Activated T-cell treated with anti-CD3 and anti-CD28 coated beads, Interleukin-2, amount 50 U/mL, for 72 hours (primary cell): ENCODE measurements at places on chromosomes 5 and 9.

GRCh38 chr5:136199408-136199807, 6.4 kb upstream of the SMIM32 start:
- no peak for DNase-seq

- peak; percentile 18 for DNase-seq
These were observed 280.4 kb downstream of the MEF2C start for GRCh38 chr5:88602584-88602983.

GRCh38 chr9:111443454-111443853, 40.7 kb downstream of the ECPAS start:
- DNase-seq: no peak

DNA sequence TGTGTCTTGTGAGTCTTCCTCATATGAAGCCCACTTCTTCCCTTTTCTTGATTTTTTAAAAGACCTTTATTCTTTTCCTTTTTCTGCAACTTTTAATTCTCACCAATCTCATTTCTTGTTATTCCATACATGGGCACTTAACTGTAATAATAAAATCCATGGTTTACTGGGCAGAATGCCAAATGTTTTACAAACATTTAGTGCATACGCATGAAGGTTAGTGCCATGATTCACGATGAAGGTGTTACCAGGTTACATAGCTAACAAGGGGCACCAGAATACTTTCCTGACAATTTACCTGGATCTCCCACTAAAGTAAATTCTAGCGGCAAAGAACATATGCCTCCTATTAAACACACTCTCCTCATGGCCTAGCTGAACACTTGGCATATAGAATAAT, 28.5 kb downstream of the MAN2A1 start:
- DNase-seq: no peak

DNA sequence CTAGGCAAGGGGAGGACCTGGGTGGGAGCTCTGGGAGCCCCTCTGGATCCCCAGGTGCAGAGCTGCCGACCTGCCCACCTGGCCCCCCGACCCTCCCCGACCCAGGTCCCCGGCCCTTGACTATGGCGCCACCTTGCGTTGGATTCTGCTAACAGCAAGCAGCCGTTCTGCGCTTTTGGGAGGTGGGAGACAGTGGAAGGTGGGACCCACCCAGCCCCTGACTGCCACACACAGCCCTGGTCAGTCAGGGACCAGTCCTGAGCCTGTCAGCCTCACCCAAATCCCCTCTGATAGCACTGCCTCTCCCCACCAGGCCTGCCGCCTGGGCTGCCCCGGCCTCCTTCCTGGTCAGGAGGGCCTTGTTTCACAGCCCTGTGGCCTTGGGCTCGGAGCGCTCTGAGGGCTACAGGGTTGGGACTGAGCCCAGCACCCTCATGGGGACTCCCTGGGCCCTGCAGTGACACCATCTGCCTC, 77.9 kb downstream of the HMCN2 start:
- DNase-seq: peak; percentile 50

- no peak for DNase-seq
These were observed 54.0 kb upstream of the STXBP1 start for GRCh38 chr9:127557998-127558546.

GRCh38 chr5:168132241-168132641, 159.2 kb upstream of the WWC1 start:
- DNase-seq: no peak

DNA sequence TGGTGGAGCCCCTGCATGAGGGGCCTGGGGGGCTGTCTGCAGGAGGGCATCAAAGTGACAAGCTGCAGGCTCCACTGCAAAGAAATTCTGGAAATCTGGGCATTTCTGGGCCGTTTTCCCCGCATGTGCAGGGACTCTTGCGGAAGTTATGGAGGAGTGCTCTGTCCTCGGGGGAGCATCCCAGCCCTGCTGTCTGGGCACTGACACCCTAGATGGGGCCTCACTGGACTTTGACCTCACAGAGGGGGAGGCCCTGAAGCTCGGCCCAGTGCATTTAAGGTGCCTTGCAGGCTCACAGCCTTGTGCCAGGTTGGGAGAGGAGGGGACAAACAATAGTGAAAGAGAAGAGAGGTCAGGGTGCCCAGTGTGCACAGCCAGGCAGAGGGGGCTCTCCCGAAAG, 35.4 kb downstream of the LHX3 start:
- DNase-seq: no peak

DNA sequence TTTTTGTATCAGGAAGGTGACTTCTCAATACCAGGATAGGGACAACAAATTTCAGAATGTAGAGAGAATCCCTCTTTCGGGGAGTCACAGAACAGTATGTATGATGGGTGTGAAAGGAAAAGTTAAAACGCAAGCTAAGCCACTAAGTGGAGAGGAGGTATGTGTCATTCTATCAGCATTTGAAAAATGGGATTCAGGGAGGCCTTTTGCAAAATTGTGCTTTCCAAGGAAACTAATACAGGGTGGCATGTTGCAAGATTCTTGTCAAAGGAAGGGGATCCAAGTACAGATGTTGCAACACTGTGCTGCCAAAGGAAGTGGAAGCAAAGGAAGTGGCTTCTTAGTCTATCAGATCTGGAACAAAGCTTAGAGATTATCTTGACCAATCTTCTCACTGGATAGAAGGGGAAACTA, 12.6 kb upstream of the TNIP1 start:
- no peak for DNase-seq

DNA sequence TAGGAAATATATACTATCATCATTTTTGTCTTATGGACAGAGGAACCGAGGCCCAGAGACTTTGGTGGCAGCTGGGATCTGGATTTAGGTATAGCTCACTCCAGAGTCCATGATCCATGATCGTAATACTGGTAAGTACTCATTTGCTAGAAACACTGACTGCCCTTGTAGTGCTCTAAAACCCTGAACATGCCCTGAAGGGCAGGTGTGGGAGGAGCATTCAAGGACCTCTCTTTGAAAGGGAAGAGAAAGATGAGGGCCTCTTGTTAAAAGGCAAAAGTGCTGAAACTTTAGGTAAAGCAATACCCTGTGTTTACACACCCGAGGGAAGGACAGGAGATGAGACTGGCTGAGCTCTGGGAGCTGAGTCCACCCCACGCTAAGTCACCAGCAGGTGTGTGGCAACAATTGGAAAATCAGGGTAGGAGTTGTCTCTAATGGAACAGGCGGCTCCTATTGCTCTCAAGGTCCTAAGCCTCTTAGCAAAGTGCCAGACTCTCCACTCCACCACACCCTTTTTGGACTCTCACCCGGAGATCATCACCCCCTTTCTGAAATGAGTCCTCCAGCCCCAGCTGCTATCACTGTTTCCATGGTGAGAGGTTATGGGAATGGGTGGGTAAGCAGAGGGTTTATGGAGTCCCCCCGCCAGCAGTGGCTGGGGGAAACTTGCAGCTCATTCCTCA, 34.8 kb downstream of the TRPC7 start:
- DNase-seq: no peak

- DNase-seq: no peak
These were observed 314.7 kb downstream of the MLLT3 start for GRCh38 chr9:20307621-20308020.

DNA sequence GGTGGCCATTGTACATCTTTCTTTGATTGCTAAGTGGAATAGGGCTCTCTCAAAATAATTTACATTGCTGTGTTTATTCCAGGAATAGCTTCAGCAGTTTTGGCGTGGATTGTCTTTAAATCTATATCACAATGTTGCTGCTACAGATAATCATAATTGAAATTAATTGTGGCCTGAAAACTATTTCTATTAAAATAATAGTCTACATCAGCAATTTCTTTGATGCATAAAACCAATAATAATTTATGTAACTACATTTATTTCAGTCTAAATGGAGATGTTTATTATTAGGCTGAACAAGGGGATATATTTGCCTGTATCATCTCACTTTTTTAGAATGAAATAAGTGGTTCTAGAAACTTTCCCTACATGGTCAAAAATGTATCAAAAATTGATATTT, 456.0 kb upstream of the CTNND2 start:
- no peak for DNase-seq

- DNase-seq: no peak
These were observed 5.2 kb upstream of the NKD2 start for GRCh38 chr5:1003296-1003937.

DNA sequence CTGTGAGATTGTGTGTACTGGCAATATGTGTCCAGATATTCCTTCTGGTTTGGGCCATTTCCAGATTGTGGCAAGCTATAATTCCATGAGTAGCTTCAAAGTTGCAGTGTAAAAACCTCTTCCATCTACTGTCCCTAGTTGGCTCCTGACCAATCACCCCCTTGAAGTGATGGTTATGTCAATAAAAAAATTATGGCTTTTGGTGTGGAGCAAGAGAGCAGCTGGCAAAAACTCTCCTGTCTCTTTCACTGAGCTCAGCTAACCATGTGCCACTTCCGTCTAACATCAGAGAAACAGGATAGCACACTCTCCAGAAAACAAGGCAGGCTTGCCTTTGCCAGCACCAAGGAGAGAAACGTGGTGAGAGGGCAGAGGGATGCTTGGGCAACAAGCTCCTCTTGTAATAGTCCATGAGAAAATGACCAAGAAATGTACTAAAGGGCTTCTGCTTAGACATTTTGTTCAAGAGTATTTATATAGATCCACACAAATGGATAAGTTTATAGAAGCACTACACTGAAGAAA, 914.4 kb upstream of the SEMA6A start:
- no peak for DNase-seq

DNA sequence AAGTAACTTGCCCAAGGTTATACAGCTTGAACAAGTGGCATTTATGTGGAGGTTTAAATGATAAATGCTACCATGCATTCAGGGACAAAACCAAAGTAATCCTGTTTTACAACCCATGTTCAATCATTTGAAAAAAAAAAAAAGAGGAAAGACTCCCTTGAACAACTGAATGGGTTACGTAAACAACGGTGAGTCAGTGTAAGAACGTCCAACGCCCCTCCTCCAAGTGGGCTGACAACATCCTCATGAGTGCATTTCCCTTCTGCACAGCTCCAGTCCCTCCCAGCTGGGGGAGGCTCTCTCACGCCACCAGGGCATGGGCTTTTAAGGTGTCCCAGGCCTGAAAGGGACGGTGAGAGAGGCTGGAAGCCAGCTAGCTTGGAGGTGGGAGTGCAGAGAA, 90.0 kb downstream of the PRRT1B start:
- DNase-seq: peak; percentile 82

- no peak for DNase-seq
These were observed 23.3 kb upstream of the CLPTM1L start for GRCh38 chr5:1368236-1368635.

GRCh38 chr9:129377931-129378661, 200.0 kb upstream of the IER5L start:
- DNase-seq: no peak

GRCh38 chr9:5364294-5365024, 24.8 kb upstream of the RLN1 start:
- no peak for DNase-seq

GRCh38 chr9:15714746-15715145, 161.9 kb downstream of the CCDC171 start:
- no peak for DNase-seq

DNA sequence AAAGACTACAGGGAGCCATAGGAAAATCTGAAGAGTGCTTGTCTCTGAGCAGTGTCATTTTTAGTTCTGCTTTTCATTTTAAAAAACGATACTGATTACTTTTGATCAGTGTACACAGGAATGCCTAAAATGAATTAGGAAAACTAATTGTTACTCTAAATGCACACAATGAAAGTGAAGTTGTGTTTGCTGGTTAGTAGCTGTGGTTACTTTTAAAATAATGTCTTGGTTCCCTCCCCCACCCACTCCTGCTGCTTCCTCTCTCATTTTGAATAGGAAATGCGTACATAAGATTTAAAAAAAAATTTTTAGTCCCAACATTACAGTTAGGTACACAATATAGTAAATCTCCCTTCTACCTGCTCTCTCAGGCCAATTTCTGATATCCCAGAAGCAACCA, 47.5 kb upstream of the PLPP1 start:
- no peak for DNase-seq

- no peak for DNase-seq
These were observed 37.1 kb upstream of the RARS1 start for GRCh38 chr5:168449166-168449565.

DNA sequence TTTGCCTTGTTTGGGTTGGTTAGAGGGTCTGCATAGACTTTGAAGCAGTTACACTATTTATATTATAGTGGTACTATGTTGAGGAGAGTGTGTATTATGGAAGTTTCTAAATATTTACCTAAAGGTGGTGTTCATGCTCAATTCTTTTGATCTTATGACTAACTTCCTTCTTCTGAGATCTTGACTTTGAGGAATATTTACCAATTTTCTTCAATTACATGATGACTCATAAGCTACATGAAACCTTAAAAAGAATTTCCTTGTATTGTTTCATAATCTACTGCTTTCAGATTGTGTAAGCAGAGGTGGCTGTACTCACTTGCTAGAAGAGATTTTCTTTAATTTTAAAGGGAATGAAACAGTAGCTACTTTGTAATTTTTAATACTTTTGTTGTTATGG, 276.1 kb downstream of the TAF11L14 start:
- DNase-seq: no peak

- DNase-seq: no peak
These were observed 23.8 kb upstream of the DAB2 start for GRCh38 chr5:39448506-39449128.

DNA sequence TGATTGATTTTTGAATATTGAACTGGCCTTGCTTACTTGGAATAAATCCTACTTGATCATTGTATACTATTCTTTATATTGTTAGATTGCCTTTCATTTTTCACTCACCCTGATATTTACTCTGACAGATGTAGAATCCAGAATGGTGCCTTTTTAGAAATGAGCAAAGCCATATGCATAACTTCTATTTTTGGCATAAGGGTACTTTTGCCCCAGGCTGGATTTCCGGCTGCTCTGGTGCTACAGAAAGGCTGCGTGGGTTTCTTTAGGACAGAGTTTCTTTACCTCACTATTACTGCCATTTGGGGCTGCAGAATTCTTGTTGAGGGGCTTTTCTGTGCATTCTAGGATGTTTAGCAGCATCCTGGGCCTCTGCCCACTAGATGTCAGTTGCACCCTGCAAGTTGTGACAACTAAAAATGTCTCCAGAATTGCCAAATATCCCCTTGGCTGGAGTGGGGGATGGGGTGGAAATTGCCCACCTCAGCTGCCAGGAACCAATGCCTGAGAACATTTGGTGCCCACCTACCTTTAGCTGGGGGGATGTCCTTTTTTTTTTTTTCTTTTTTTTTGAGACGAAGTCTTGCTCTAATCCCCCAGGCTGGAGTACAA, 50.1 kb downstream of the SLC36A1 start:
- DNase-seq: no peak

DNA sequence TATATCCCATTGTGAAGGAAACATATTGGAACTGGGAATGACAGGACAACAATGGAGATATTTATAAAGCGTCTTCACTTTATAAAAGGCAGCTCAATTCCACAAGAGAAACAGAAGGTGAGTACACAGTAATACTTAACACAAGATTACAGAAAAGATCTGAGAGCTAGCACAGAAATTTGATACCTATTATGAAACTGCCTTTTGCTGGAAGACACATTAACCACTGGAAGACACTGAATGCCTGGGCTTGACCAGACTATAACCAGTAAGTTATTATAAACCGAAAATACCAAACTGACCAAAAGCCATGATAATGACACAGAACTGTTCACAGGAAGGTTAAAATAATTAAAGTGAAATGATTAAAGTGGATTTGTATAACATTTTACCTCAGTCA, 195.4 kb downstream of the NR2F1-AS1 start:
- DNase-seq: no peak

GRCh38 chr5:177531209-177531940, 14.6 kb upstream of the DDX41 start:
- DNase-seq: no peak

- no peak for DNase-seq
These were observed 4.0 kb downstream of the MAN2A1 start for GRCh38 chr5:109693535-109694400.

GRCh38 chr9:77304543-77304942, 127.2 kb downstream of the VPS13A start:
- no peak for DNase-seq

GRCh38 chr9:21317956-21318923, 13.1 kb upstream of the IFNA5 start:
- DNase-seq: peak; percentile 24
